ENCODE measurements at places on chromosomes 11 and 22. TPM values are rescaled to one million over a fixed set of nuclear protein-coding genes. Genes with fewer than 3 reads are reported as not detected.

DNA sequence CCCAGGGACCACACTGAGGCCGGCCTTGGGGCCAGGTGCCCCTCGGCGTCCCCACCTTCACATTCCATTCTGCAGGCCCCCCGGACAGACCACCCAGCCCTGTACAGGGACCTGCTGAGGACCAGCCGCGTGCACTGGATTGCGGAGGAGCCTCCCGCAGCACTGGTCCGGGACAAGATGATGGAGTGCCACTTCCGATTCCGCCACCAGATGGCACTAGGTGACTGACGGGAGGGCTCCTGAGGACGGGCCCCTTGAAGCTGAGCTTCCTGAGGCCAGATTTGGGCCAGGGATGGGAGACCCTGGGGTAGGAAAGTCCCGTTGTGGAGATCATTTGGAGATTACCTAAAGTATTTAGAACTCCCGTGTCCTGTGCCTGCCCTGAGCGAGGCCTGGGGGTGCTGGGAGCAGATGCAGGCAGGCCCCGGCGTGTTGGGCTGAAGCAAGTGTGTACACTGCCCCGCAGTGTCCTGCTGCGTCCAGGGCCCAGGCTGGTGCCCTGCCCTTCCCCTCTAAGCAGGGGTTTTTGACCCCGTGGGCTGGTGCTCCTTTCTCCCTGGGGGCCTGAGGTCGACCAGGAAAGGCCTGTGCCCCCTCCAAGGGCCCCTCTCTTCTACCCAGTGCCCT, 20.0 kb downstream of the TRMU start:
- peak; percentile 75 for DNase-seq

DNA sequence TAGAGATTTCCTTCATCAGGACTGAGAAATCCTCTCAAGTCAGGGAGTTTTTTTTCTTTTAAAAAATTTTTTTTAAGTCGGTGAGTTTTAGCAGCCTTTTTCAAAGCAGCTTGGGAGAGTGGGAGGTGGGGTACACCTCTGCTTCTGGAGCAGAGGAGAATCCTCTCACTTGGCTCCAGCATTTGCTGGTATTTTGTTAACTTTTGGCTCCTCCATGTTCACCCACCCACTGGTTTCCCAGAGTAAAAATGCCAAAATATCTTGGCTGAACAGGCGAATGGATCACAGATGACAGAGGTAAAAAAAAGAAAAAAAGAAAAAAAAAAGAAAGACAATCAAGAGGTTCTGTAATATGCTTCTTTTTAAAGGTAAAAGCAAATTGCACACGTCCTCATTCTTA, 68.0 kb downstream of the GAB2 start:
- DNase-seq, result no peak

DNA sequence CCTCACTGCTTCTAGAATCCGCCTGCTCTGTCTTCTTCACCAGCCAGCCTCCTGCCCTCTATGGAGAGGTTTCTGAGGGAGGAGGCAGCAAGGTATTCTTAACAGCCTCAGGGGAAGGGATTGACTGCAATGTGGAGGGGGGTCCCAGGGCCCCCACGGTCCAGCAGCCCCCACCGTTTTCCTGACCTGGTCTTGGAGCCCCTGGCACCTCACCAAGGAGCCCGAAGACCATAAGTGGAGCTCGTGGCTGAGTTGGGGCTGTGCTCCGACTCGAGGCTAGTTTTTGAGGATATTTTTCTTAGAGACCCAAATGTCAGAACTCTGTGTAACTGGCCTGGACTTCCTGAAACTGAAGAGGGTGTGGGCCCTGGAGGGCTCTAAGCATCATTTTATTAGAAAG, 590.0 kb downstream of the BRD1 start:
- DNase-seq, result no peak

The DAGLA gene
- total RNA-seq, result 5.0 TPM

The ZNF195 gene
- 13.2 TPM for total RNA-seq
